Iris pigment epithelial cell (primary cell): ENCODE measurements at places on chromosomes 6 and 20.
A peak's percentile ranks its signal among the peaks of the same experiment; 100 is the strongest.

GRCh38 chr6:11463398-11463780, 74.2 kb upstream of the TMEM170B start:
- DNase-seq, result no peak

GRCh38 chr20:40986774-40987173, 41.8 kb upstream of the TOP1 start:
- DNase-seq, result no peak

DNA sequence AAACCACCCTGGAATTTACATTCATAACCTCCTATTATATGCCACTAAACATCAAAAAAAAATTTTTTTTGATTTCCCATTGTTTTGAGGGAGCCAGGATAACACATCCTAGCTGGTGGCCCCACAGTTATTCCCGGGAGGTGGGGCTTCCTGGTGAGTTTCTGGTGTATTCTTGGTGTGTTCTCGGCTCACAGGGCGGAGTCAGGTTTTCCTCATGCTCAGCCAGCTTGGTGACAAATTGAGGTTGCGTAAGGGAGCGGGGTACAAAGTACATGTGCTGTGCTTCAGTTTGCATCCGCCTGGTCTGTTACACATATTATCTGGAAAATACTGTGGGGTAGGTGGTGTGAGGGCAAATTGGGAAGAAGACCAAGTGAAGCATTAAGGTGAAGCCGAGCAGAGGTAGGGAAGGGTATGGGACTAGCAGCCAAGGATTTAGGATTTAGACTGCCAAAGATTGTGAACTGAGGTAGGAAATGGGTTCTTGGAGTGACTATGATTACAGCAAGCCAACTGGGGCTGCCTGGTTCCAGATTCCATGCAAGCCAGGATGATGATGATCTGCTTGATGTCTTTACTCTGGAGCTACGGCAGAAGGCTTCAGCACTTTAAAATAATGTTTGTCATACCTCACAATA, 46.2 kb upstream of the EEF1A1 start:
- peak; percentile 83 for DNase-seq

DNA sequence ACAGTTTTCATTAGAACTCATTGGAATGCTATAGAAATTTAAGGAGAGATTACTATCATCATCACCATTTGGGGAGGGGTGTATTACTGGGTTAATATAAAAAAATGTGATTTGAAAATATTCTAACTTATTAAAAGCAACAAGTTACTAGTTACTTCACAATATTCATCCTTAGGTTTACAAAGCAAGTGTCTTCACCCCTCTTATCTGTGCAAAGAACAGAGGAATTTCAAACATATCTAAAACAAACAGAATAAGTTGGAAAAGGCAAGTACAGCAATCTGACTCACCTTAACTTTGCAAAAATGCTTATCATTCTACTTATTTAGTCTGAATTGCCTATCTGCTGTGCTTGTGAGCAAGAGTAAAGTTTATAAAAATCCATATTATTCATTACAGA, 32.9 kb downstream of the DCBLD1 start:
- DNase-seq, result no peak

DNA sequence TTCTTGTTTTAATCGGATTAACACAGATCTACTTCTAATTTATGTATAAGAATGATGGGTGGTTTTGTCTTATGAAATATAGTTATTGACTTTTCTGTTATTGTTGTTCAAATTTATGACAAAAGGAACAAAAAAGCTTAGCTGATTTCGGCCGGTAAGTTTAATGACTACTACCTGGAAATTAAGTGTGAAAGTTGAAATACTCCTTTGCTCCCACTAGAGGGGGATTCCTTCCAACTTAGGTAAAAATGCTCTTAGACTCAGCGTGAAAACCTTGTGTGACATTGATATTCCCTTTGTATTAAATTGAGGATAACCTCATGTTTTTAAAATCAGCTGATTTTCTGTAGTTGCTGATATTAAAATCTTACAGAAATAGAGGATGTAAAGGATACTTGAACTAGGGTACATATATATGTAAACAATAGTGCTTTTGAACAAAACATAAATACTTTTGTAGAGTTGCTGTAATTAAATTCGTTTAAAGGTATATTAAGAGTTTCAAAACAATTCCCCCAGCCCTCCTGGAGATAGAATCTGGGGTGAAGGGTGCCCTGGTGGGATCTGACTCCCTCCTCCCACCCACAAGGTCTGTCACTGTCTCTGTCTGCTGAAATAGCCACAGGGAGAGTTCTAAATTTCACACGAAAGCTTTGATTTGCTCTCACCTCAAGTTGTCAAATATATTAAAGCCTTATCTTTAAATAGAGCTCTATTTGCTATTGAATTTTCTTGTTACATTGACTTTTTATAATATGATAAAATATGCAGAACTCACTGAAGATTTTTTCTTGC, 257.5 kb downstream of the ARID1B start:
- peak; percentile 72 for DNase-seq

- DNase-seq, result no peak
Observed at GRCh38 chr20:24001712-24002405, 13.3 kb upstream of the GGTLC1 start.

- no peak for DNase-seq
Observed at GRCh38 chr20:63785691-63786131, 45.4 kb downstream of the ZBTB46 start.

DNA sequence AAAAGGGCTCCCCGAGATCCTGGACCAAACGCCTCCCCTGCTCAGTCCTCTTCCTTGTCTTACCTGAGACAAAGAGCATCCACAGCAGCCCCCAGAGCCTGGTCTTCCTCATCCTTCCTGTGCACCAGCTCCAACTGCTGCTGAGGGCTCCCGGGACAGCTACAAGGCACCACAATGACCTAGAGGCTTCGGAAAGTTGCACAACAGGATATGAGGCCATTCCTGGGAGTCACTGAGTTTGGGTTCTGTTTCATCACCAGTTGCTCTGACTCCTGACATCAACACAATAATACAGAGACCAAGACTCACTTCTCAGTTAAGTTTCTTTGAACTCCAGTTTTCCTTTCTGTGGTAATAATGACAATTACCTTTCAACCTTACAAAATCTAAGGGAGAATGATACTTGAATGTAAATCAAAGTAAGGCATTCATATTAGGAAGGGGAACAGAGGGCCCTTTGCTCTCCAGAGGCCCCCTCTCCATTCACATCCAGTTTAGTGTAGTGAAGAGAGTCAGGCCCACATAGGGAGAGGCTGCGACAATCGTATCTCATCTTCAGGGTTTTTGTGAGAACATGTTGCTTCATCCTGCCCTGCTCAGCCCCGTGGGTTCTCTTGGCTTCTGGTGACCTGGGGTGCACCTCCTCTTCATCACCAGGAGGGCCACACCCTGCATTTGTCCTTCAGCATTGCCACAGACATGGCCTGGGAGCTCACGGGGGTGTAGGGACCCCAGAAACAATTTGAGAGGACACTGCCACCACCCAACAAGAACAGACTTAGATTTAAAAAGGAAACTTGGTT, at the start of gene TREM1:
TSS of gene TREM1 (minus strand) at position 139 of the 803 bp plus-strand sequence. CDS start at position 112, 27 bp downstream.
- peak; percentile 96 for DNase-seq

DNA sequence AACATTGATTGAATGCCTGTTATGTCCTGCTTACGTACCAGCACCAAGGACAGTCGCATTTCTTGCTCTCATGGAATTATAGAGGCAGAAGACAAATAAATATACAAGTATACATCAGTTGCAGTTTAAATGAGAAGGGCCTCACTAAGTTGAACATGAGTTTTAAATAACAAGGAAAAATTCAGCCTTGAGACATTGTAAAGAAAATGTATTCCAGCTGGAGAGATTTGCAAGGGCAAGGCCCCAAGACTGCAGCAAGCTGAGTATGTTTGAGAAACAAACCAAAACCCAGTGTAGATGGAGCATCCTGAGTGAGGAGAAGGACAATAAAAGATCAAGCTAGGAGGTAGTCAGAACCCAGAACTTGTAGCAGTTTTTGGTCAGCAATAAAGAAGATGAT, 123.2 kb upstream of the BMP5 start:
- DNase-seq, result no peak

GRCh38 chr20:18849131-18849530, 35.5 kb downstream of the SCP2D1 start:
- no peak for DNase-seq
